Fibroblast of skin of right quadriceps (primary cell): ENCODE measurements at places on chromosomes 4 and X.
A peak's percentile ranks its signal among the peaks of the same experiment; 100 is the strongest.

- DNase-seq = peak; percentile 91
Measured at GRCh38 chr4:153159728-153160221, 44.5 kb upstream of the TRIM2 start.

GRCh38 chrX:111170017-111170416 is 74.0 kb downstream of the PAK3 start:
- no peak for DNase-seq

DNA sequence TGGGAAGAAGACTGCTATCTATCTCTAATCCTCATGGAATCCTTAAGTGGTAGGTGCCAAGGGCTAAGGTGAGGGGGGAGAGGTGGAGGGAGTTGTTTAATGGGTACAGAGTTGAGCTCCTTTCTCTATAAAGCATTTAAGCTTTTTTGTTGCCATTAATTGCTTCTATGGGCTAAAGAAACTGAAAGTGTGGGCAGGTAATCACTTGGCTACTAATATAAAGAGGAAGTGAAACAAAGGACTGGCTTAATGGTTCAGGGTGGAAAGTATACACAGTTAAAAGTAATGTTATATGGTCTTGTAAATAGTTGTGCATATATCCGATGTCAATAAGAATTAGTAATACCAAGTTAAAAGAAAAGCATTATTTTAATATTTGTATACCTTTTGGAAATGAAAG is 83.9 kb downstream of the POLA1 start:
- no peak for DNase-seq

DNA sequence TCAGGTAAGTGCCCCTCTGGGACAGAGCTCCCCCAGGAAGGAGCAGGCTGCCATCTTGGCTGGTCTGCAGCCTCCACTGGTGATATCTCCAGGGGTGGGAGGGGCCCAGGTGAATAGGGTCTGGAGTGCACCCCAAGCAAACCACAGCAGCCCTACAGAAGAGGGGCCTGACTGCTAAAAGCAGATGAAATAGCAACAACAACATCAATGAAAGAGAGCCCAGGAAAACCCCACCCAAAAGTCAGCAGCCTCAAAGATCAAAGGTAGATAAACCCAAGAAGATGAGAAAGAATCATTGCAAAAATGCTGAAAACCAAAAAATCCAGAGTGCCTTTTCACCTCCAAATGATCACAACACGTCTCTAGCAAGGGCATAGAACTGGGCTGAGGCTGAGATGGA is 92.5 kb upstream of the PAGE3 start:
- DNase-seq = no peak

- no peak for DNase-seq
Measured at GRCh38 chr4:101853691-101854090, 63.2 kb downstream of the BANK1 start.

DNA sequence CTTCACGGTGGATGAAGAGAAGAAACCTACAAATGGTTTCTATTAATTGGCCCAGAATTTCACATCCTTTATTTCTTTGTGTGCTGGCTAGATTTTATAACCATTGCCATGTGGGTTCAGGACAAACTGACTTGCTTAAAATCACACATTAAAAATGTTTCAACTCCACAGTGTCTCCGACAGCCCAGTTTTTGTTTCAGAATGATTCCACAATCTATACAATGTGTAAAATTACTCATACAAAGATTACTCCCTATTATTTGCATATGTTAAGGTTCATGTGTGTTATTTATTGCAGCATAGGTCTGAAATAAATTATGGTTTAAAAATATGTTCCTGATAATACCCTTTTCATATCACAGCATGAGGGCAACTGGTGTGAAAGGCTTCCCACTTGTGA is 20.6 kb downstream of the DCHS2 start:
- no peak for DNase-seq

GRCh38 chrX:5718651-5719050 is 510.0 kb downstream of the NLGN4X start:
- DNase-seq = peak; percentile 42

DNA sequence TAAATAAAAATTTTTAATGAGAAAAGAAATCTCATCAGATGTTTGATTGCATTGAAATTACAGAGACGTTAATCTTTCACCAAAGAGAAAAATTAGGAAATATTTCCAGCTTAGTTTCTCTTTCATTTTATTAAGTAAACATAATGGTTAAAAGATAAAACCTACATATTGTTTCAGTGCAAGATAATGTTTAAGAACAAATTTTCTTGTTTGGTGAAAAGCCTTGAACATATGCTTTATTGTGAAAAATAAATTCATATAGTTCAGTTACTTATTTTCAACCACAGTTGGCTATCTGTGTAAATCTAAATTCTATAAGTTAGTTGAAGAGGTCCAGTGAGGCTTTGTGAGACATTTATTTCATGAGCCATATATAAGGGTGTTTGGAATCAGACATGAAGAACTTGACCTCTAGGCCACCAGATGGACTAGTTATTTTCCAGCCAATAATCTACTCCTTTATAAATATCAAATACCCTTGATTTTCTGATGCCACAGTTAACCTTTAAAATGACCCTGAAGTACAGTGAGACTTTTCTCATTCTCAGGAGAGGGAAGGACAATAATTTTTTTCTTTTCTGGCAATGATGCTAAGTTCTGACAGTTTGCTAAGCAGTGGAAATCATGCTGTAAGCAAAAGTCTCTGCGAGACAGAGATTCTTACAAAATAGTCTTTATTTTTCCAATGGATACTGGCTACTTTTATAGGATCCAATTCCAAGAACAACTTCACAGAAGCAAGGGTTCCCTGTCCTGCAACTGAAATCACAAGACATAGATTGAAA is 2.5 kb downstream of the ARSJ start:
- DNase-seq = no peak

DNA sequence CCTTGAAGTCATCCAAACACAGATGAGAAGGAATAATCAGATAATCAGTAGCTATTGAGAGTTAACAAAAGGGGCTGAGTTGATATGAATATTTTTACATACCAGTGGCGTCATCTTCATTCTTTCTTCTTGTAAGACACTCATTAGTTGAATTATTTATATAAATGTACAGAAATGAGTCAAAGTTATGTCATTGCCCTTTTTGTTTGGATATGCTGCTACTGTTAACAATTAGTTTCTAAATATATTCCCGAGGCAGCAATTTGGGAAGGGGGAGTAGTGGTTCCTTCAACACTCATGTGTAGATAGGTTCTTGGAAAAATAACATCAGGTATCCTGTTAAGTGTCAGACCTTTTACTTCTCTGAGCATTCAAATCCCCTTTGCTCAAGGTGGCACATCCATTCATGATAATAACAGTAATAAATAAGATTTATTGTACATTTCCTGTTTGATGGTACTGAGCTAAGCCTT is 436.6 kb downstream of the SPRY1 start:
- peak; percentile 88 for DNase-seq

- DNase-seq = no peak
Measured at GRCh38 chr4:6011271-6011671, 7.0 kb downstream of the C4orf50 start.

DNA sequence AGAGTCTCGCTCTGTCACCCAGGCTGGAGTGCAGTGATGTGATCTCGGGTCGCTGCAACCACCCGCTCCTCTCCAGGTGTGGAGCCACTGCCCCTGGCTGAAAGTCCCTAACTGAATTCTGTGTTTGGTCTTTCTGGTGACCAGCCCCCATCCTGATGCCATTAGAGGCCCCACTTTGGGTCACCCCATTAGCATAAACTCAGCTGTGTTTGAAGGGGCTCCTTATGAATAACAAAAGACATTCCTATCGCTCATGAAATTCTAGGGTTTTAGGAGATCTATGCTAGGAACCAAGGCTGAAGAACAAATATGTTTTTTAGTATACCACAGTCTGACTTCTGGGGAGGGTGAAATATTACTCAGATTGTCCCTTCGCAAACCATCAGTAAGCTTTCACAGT is 652.9 kb downstream of the ADGRL3 start:
- DNase-seq = no peak

DNA sequence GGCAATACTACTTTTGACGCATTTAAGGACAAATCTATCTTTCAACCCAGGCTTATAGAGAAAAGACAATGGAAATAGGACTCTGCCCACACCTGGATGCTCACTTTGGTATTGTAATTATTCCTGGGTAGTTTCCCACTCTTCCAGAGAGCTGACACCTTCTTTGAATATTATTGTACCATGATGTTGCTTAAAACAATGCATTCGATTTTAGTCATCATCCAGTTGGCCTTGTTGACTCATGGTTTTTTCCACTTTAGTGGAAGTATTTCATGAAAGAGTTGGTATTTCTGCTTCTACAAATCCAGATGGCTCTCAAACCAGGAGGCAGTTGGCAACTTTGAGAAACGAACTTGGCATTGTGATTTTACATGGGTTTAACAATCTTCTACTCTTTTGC is 124.2 kb downstream of the ENOX2 start:
- DNase-seq = no peak

GRCh38 chr4:60134099-60134498 is 1066.0 kb upstream of the ADGRL3 start:
- DNase-seq = no peak

DNA sequence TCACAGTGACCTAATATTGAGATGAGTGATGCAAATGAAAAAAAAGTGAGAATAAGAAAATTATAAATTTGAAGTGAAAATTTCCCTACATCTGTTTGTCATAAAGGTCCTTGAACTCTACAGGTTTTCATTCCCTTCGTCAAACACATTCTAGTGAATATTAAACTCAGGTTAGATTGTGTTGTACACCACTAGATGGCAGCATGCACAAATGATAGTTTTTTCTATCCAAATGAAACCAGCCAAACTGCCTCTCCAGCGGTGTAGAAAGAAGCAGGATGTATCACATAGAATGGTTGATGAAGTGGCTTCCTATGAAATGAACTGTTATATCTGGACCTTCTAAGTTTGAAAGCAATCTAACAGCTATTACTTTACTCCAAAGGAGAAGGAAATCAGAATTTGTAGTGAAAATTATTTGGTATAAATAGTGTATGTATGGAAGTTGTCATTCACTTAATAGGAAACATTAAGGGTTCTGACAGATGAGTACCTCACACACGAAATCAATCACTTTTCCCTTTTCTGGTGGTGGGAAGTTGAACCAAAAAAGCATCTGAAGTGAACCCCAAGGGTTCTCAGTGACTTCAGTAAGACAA is 382.7 kb downstream of the UNC5C start:
- DNase-seq = peak; percentile 61

DNA sequence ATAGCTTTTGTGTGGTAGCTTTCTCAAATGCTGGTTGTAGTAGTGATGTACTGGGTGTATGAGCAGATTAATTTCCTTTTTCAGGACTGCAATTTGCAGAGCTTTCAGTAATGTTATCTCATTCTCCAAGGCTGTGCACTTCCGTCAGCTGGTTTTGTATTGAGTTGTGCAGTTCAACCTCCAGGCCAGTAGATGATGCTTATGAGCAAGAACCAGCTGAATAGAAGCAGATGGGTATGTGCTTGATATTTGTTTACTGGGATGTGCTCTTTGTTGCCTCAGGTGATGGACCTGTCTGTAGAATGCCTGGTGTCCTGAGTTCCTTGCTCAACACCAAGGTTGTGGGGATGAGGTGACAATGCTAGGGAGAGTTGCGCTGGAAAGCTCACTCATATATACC is 462.8 kb downstream of the PCDH18 start:
- no peak for DNase-seq

DNA sequence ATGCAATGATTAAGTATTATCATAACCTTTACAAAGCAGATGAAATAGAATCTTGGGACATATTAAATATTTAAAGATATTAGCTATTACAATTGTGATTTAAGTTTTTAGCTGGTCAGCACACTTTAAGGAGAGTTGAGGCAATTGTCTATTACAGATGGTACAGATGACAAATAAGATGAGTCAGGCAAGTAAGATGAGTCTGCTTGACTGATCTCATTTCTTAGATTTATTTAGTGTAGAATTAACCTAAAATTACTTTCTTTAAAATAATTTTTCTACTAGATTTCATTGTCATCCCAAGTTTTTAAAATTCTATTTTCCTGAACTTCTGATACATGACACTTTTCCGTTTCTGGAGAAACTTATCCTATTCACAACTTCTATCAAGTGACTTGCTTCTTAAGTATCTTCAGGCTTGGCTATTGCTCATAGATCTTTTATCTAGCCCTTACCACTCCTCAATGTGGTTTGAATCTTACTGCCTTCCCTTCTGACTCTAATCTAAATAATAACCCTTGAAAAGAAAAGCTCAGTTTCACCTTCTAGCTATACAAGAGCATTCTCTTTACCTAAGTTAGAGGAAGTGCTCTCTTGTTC is 32.9 kb downstream of the CXCL1 start:
- peak; percentile 67 for DNase-seq

- DNase-seq = no peak
Measured at GRCh38 chrX:71144651-71145050, at the start of gene NLGN3. TSS of gene NLGN3 (plus strand) at chrX:71144841. CDS start at chrX:71147750, 2,909 bp downstream.

GRCh38 chrX:7184816-7185215 is 36.9 kb upstream of the PUDP start:
- DNase-seq = peak; percentile 41

DNA sequence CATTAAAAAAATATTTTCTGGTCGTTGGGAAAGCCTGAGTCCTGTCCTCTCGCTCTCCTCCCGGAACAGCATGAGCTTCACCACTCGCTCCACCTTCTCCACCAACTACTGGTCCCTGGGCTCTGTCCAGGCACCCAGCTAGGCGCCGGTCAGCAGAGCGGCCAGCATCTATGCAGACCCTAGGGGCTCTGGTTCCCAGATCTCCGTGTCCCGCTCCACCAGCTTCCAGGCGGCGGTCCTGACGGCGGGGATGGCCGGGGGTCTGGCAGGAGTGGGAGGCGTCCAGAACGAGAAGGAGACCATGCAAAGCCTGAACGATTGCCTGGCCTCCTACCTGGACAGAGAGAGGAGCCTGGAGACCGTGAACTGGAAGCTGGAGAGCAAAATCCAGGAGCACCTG is 807.2 kb upstream of the NDST4 start:
- DNase-seq = no peak

DNA sequence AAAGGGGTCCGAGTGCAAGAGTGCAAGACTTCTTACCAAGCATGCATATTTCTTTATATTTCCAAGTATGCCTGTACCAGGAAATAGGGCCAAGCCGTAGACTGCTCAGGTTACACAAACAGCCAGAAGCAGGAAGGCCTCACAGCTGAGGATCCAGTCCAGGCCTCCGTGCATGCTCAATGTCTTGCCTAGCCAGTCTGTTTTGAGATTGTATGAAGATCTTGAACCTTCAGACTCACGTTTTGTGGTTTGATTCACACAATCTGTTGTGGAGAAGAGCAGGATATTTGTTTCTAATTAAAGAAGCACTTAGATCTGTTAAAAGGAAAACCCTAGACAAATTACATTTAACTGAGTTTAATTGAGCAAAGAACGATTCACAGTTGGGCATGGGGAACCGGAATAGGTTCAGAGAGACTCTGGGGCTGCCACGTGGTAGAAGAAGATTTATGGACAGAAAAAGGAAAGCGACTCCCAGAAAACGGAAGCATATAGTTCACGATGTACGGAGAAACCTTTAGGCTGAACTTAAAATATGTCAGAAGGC is 1.2 kb downstream of the MGST2 start:
- peak; percentile 60 for DNase-seq

GRCh38 chrX:499870-500364 is 113.2 kb upstream of the PPP2R3B start:
- no peak for DNase-seq
